Esophagus squamous epithelium (tissue), 5 donors: ENCODE measurements at places on chromosomes 13 and 19.

GRCh38 chr13:32117001-32117400 lies 85.4 kb downstream of the FRY start:
- no peak for DNase-seq
- H3K36me3 ChIP-seq, result no peaks in the 10 kb centered on the region
- no peaks in the 10 kb centered on the region for H3K4me1 ChIP-seq
- H3K27ac ChIP-seq, result no peak overlapping the region
- no peaks in the 10 kb centered on the region for H3K27me3 ChIP-seq

- H3K36me3 ChIP-seq, result no peaks in the 10 kb centered on the region
- H3K4me3 ChIP-seq, result no peak overlapping the region
- no peaks in the 10 kb centered on the region for H3K4me1 ChIP-seq
- H3K27ac ChIP-seq, result no peak overlapping the region
Observed at GRCh38 chr13:41271456-41272285, 8.3 kb upstream of the MTRF1 start.

- H3K27ac ChIP-seq, result no peak overlapping the region
- H3K4me1 ChIP-seq, result no peaks in the 10 kb centered on the region
- no peak overlapping the region for H3K4me3 ChIP-seq
- no peak for DNase-seq
- no peaks in the 10 kb centered on the region for H3K27me3 ChIP-seq
- no peaks in the 10 kb centered on the region for H3K36me3 ChIP-seq
Observed at GRCh38 chr13:98772794-98773452, 20.5 kb upstream of the SLC15A1 start.

GRCh38 chr19:46944918-46945628 lies 74.6 kb upstream of the NPAS1 start:
- peak overlapping the region; percentile 56 for H3K27ac ChIP-seq
- no peak for DNase-seq
- H3K4me1 ChIP-seq, result peaks cover 26% of the 10 kb centered on the region
- no peak overlapping the region for H3K4me3 ChIP-seq
- peaks cover 4% of the 10 kb centered on the region for H3K36me3 ChIP-seq

- DNase-seq, result peak; percentile 15
- H3K4me3 ChIP-seq, result no peak overlapping the region
- H3K27me3 ChIP-seq, result no peaks in the 10 kb centered on the region
- peaks cover 7% of the 10 kb centered on the region for H3K4me1 ChIP-seq
- H3K36me3 ChIP-seq, result peaks cover 49% of the 10 kb centered on the region
- H3K27ac ChIP-seq, result no peak overlapping the region
Observed at GRCh38 chr13:79393564-79394249, 12.3 kb downstream of the RBM26 start.

DNA sequence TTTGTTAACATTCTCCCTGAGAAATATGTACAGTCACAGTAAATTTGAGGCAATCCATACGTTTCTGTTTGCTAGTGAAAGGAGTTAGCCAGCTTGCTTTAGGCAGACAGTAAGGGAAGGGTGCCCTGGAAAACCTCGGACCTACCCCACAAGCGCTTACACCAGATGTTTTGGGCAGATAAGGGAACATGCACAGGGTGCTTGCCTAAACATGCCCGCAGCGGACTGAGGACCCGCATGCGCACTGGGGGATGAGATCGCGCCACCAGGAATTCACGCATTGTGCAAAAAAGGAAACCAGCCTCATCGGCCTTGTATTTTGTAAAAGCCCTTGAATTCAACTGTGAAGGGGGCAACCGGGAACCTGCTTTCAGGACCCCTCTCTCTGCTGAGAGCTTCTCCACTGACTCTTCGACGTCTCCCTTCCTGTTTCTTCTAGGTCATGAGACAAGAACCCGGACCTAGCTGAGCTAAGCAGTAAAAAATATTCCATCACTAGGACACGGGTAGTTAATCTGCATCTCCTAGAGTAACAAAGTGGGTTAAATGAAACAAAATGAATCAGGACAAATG lies 1399.2 kb upstream of the ATXN8OS start:
- no peaks in the 10 kb centered on the region for H3K27me3 ChIP-seq
- no peak for DNase-seq
- no peak overlapping the region for H3K4me3 ChIP-seq
- no peak overlapping the region for H3K27ac ChIP-seq
- H3K36me3 ChIP-seq, result no peaks in the 10 kb centered on the region
- H3K4me1 ChIP-seq, result no peaks in the 10 kb centered on the region

DNA sequence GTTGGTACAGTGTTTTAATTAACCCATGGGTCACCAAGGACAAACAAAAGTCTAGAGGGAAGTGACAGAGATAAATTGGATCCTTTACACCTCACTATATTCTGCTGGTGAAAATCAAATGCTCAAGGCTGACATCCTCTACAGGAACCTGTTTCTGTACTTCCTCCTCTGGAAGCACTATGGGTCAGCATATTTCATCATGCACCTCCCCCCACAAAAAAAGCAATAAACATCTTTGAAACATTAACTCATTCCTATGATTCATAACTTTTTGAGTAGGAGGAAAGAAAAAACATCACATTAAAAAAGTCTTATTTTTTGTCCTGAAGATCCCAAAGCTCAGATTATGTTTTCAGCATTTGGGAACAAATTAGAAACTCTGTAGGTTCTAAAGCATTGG lies 588.3 kb upstream of the SGCG start:
- DNase-seq, result no peak
- no peaks in the 10 kb centered on the region for H3K36me3 ChIP-seq
- H3K27ac ChIP-seq, result no peak overlapping the region
- no peaks in the 10 kb centered on the region for H3K27me3 ChIP-seq
- H3K4me1 ChIP-seq, result no peaks in the 10 kb centered on the region
- H3K4me3 ChIP-seq, result no peak overlapping the region

GRCh38 chr19:43594710-43595604 lies 977 bp downstream of the IRGQ start:
- peaks cover 54% of the 10 kb centered on the region for H3K4me1 ChIP-seq
- DNase-seq, result no peak
- H3K36me3 ChIP-seq, result peaks cover 13% of the 10 kb centered on the region

DNA sequence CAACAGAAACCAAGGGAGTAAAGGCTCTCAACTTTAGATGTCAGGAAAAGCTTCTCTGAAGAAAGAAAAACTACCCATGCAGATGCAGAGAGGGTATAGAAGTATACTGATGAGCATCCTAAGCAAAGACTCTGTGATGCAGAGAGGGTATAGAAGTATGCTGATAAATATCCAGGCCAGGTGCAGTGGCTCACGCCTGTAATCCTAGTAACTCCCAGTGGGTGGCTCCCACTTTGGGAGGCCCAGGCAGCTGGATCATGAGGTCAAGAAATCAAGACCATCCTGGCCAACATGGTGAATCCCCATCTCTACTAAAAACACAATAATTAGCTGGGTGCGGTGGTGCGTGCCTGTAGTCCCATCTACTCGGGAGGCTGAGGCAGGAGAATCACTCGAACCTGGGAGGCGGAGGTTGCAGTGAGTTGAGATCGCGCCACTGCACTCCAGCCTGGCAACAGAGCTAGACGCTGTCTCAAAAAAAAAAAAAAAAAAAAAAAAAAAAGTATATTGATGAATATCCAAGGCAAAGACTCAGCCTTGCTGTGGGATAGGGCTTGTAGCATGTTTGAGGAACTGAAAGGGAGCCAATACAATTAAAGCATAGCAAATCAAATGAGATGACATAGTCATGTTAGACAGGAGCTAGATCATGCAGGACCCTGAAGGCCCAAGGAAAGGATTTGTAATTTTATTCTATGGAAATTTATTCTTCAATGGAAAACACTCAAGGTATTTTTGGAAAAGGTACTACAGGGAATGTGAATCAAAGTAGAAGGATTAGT lies 14.9 kb downstream of the UBL3 start:
- H3K4me1 ChIP-seq, result no peaks in the 10 kb centered on the region
- no peaks in the 10 kb centered on the region for H3K27me3 ChIP-seq
- no peak overlapping the region for H3K4me3 ChIP-seq
- H3K36me3 ChIP-seq, result no peaks in the 10 kb centered on the region

DNA sequence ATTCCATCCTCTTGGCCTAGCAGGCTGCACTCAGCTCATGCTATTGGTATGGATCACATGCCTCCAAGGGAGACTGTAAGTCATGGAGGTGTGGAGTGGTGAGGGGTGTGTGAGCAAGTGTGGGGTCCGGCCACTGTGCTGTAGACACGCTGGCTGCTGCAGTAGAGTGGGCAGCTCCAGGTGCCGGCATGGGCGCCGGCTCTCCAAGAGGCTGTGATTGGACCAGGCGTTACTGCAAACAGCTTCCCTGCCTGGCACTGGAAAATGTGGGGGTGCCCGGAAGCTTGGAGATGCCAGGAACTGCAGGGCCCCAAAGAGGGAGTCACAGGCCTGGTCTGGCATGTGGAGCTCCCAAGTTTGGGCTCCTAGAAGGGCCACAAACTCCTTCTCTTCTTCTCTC lies 245.7 kb downstream of the GPC6 start:
- no peaks in the 10 kb centered on the region for H3K4me1 ChIP-seq
- no peak overlapping the region for H3K4me3 ChIP-seq
- no peaks in the 10 kb centered on the region for H3K27me3 ChIP-seq
- H3K36me3 ChIP-seq, result no peaks in the 10 kb centered on the region
- DNase-seq, result no peak

DNA sequence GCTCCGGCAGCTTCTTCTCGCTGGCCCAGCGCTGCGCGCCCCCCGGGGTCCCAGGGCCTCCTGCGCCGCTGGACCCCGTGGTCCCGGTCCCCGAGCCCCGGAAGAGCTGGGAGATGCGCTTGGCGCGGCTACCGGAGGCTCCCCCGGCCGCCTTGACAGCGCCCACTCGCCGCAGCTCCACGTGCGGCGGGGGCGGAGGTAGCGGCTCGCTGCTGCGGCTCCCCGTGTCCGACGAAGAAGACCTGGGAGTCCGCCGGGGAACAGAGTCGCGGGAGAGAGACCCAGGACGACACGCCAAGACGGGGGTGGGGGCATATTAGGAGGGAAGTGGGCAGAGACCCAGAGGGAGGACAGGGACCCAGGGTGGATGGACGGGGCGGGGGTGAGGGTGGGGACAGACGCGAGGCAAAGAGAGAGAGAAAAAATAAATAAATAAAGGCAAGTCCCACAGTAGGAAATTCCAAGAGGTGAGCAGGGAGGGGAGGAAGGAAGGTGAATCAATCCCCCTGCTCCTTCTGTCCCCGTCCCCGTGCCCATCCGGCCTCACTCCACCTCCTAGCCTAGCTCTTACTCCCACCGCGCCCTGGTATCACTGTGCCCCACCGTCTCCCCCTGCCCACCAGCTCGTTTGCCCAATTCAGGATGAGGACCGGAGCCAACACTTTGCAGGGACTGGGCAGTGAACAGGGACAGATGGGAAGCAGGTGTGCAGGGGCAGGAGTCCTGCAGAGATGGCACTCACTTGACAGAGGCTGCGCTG lies 826 bp downstream of the RASIP1 start:
- peaks cover 22% of the 10 kb centered on the region for H3K4me1 ChIP-seq
- peak overlapping the region; percentile 87 for H3K27ac ChIP-seq
- H3K4me3 ChIP-seq, result peak overlapping the region; percentile 78
- DNase-seq, result no peak
- H3K36me3 ChIP-seq, result no peaks in the 10 kb centered on the region
- H3K27me3 ChIP-seq, result no peaks in the 10 kb centered on the region

DNA sequence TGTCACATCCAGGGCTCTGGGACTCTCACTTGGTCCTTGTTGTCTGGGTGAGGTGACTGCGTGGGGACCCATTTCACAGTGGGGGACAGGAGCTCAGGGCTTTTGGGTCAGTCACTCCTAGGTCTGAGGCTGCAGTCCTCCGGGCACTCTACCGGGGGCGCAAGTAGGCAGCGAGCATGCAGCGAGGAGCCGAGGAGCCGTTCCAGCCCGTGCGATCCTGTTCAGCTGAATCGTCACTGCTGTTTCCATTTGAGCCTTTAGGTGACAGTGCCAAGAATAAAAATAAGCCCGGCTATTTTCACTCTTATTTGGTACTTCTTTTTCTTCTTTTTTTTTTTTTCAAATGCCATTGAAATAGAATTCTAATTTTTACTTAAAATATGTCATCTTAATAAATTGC lies 126.5 kb downstream of the ZNF536 start:
- DNase-seq, result no peak
- no peak overlapping the region for H3K27ac ChIP-seq
- no peaks in the 10 kb centered on the region for H3K36me3 ChIP-seq
- H3K4me1 ChIP-seq, result no peaks in the 10 kb centered on the region

DNA sequence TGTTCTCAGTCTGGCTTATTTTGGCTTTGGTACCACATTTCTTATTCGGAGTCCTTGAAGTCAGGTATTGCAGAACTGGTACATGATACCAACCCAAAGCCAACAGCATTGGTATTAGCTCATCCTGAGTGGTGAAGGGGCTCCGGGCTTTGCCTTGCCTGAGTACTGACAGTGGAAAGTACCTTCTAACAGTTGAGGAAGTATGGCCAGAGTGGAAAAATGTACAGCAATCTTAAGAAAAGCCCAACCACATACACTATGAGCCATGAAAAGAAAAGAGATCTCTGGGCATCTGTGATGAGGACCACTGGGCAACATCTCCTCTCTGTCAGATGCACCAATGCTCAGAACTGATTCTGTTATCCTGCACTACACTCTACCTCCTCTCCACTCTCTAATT lies 8.3 kb downstream of the LCP1 start:
- H3K4me1 ChIP-seq, result no peaks in the 10 kb centered on the region
- H3K27ac ChIP-seq, result no peak overlapping the region
- no peaks in the 10 kb centered on the region for H3K27me3 ChIP-seq
- DNase-seq, result no peak

DNA sequence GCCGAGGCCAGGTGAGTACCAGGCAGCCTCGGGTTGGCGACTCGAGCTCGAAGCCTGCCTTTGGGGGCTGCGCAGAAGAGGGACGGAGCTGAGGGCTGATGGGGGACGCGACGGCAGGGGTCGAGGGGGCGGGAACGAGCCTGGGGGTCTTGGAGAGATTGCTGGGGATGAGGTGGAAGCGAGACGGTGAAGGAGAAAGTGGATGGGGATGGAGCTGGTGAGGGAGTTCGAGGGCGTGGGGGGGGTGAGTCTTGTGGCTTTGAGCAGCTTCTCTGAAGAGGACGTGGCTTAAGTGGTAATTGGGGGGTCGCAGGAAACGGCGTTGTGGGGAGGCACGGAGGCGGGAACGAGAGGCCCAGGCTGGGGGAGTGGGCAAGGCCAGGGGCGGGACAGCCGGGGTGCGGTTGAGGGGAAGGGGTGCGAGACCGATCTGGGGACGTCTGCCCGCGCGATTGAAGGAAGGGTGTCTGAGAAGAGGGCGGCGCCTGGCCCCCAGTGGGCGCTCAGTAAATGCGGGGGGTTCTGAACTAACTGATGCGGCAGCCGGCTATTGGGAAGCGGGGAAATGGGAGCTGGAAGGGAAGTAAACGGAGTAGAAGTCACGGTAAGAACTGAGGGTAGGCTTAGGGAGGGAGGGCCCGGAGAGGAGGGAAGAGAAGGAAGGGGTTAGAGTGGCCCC lies 426 bp downstream of the MYO9B start:
- H3K27ac ChIP-seq, result peak overlapping the region; percentile 93
- no peak for DNase-seq
- peaks cover 45% of the 10 kb centered on the region for H3K4me1 ChIP-seq
- peak overlapping the region; percentile 68 for H3K4me3 ChIP-seq
- no peaks in the 10 kb centered on the region for H3K36me3 ChIP-seq

DNA sequence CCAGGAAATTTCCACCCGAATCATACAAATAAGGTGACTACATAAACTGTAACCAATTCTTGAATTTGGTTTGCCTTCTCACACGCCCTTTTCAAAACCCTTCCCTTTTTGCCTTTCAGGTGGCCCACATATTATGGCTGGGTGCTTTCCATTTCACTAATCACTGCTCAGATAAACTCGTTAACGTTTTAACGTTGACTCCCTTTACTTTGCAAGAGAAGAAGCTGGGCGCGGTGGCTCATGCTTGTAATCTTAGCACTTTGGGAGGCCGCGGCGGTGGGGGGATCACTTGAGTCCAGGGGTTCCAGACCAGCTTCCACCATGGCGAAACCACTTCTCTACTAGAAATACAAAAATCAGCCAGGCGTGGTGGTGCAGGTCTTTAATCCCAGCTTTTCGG lies 19.8 kb upstream of the ZNF91 start:
- H3K27me3 ChIP-seq, result no peaks in the 10 kb centered on the region
- peak overlapping the region; percentile 38 for H3K4me3 ChIP-seq
